NCI-H524 treated with DMSO at 0.1 percent for 48 hours (cell line): ENCODE measurements at places on chromosomes 3 and 15.

DNA sequence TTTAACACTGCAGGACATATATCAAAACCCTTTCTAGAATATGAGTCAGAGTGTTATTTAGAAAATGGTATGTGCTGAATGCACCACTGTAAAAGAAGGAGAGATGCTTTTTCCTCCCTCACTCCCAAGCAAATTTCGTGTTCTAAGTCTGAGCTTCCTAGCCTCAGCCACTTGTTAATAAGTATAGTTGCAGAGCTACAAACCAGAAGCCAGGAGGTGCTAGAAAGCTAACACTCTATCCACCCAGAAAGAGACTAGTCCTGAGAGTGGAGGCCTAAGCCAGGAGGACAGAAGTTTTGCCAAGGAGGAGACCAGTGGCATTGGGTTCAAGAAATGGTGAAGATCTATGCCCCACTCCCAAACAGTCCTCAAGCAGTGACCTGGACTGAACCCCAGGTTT lies 40.5 kb upstream of the GYG1 start:
- DNase-seq: no peak

- DNase-seq: no peak
Measured at GRCh38 chr15:68646156-68646555, 67.4 kb downstream of the CORO2B start.

GRCh38 chr3:177357352-177358090 lies 160.2 kb upstream of the TBL1XR1 start:
- no peak for DNase-seq

- no peak for DNase-seq
Measured at GRCh38 chr3:170692720-170693119, 106.8 kb upstream of the SLC7A14 start.

- DNase-seq: no peak
Measured at GRCh38 chr3:107689355-107689754, 166.6 kb downstream of the BBX start.

GRCh38 chr3:185815391-185816282 lies 9.2 kb downstream of the IGF2BP2 start:
- no peak for DNase-seq

- DNase-seq: no peak
Measured at GRCh38 chr3:72327008-72327407, 521.2 kb downstream of the SHQ1 start.
